NCI-H187 (cell line): ENCODE measurements at places on chromosomes 6 and 20.

GRCh38 chr6:52331793-52332457 lies 30.0 kb upstream of the PAQR8 start:
- no peak for DNase-seq

GRCh38 chr6:111663692-111664564 lies 58.2 kb upstream of the TRAF3IP2 start:
- peak; percentile 53 for DNase-seq

- no peak for DNase-seq
Measured at GRCh38 chr6:151876122-151876521, 68.6 kb downstream of the ESR1 start.

- DNase-seq: no peak
Measured at GRCh38 chr6:34020807-34021553, 124.9 kb downstream of the GRM4 start.

DNA sequence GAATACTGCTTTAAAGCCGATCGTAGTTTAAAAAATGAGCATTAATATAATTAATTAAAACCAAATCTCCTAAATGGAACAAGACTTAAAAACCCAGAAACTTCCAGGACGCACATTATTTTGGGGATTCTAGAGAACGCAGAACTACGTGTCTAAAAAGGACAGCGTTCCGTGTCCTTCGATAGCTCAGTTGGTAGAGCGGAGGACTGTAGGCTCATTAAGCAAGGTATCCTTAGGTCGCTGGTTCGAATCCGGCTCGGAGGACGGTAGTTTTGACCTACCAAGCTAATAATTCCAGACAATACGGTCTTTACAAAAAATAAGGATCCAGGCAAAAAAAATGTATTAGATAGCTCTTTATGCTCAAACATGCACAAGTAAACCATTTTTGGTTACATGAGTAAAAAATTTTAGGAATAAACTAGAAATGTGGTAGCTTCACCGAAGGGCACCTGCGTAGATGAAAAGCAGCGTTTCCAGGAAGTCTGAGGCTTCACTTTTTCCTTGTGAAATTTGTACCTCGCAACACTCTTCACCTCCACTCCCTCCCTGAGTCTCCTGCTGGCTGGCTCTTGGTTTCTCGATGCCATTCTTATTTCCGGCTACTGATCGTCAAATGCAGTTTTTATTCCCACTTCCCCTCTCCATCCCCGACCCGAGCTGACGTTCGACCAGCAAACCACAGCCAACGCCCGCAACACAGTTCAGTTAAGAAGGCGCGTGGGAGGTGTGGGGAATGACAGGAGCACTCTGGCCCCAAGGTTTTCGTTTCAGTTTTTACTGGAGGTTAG lies 19.6 kb upstream of the ABT1 start:
- no peak for DNase-seq

DNA sequence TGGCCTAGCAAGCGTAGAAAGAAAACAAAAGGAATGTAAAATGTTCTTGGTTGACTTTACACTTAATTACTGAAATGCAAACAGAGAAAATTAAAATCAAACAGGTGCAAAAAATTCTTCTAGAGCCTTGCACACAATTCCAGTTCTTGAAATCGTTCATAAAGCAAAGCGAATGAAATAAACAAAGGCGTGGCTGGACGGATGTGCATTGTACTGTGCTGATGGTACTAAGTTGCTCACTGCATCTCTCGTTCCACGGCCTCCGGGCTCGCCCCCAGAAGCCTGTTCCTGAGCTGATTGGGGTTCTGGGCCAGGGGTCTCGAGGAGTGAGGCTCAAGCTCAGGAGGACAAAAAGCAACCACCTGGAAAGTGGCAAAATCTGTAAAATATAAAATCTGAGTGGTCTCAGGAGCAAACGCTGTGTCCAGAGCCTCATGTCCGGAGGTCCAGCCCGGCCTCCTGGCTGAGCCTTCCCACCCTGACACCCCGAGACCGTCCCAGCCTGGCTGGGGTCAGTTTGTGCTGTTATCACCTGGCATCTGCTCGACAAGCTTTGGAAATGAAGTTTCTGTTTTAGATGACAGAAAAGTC lies 71.3 kb downstream of the TTLL2 start:
- no peak for DNase-seq

DNA sequence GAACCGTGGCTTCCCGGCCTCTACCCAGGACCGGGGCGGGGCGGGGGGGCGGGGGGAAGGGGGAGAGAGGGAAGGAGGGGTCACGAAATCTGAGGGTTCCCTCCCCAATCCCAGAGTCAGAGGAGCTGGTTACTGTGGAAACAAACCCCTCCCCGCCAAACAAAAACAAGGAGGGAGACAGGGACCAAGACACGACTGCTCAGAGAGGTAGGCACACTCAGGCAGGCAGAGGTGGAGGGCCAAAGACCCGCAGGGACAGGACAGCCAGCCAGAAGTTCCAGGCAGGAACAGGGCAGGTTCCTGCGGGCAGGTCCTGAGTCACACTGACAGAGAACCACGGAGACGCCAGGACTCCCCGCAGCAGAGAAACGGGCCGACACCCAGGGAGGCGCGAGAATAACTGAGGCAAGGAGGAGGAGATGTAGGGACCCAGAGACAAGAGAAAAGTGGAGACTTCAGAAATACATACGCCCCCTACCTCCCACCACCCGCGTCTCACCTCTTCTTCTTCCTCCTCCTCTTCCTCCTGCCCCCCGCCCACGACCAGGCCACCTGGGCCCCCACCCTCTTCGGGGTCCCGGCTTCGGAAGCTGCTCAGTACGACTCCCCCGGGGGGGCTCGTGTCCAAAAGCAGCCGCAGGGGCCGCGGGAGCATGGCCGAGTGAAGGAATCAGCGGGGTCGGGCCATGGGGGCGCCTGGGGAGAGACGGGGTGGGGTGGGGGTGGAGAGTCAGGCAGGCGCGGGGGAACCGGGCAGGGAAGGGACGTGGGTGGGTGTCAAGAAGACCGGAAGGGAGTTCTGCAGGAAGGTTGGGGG lies 578 bp downstream of the RGL2 start:
- no peak for DNase-seq

GRCh38 chr20:8132484-8133309 lies 631 bp downstream of the PLCB1 start:
- no peak for DNase-seq

- DNase-seq: no peak
Measured at GRCh38 chr6:132634796-132635195, 10.7 kb upstream of the TAAR2 start.

- DNase-seq: no peak
Measured at GRCh38 chr6:116971959-116972358, 94.9 kb downstream of the RFX6 start.

DNA sequence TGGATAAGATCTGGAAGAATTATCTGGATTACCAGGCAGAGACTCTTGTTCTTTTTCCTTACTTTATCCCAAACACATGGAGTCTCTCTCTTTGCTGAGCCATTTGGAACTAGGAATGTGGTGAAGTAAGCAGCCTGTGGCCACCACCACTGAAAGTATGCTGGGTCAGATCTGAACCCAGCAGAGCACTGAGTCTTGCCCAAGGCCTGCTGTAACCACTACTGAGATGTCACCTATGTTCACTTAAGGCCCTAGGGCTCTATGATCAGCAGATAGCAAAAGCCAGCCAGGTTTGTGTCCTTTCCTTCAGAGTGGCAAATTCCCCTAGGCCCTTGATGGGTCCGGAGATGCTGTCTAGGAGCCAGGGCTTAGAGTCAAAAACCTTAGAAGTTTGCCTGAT lies 103.3 kb upstream of the PLN start:
- DNase-seq: no peak

- DNase-seq: no peak
Measured at GRCh38 chr6:106143665-106144064, 57.5 kb downstream of the PRDM1 start.

GRCh38 chr20:39083761-39084160 lies 121.6 kb downstream of the DHX35 start:
- no peak for DNase-seq

GRCh38 chr20:41307021-41307420 lies 10.5 kb downstream of the ZHX3 start:
- no peak for DNase-seq

- DNase-seq: no peak
Measured at GRCh38 chr6:2072453-2072852, 173.0 kb downstream of the GMDS start.

DNA sequence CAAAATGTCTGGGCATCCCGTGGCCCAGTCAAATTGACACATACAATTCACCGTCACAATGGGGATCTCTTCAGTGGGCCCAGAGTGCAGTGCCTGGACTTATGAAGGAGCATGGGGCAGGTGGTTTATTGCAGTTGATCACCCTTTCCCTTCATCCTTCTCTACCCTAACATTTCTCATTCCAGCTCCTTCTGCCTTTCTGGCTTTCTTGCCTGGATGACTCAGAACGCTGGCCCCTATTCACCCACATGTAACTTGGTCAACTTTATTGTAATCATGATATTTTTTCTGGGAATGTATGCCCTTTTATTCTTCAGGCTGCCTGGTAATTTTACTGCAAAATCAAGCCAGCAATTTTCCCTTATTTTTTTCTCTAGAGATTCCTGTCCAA lies 179.9 kb upstream of the DTNBP1 start:
- no peak for DNase-seq

DNA sequence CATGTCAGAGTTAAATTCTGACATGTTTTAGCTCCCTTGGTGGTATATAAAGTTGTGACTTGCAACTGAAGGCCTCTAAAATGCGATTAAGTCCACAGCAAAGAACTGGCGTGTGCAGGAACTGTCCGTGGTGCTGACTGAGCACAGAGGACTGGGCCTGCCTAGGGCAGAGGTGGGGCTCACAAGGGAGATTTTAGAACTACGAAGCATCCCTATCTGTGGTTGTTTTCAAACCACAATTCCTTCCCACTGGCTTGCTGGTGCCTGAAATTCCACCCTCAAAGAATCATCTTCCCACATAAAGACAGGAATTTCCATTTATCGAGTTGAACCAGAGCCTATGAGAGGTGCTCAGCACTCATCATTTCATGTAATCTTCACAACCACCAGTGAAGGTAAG lies 30.1 kb downstream of the RIMS4 start:
- no peak for DNase-seq
